ENCODE measurements at places on chromosomes 6 and 20.

- peak; percentile 93 for DNase-seq
Measured at GRCh38 chr20:19889011-19889953, 127.9 kb upstream of the NAA20 start.

DNA sequence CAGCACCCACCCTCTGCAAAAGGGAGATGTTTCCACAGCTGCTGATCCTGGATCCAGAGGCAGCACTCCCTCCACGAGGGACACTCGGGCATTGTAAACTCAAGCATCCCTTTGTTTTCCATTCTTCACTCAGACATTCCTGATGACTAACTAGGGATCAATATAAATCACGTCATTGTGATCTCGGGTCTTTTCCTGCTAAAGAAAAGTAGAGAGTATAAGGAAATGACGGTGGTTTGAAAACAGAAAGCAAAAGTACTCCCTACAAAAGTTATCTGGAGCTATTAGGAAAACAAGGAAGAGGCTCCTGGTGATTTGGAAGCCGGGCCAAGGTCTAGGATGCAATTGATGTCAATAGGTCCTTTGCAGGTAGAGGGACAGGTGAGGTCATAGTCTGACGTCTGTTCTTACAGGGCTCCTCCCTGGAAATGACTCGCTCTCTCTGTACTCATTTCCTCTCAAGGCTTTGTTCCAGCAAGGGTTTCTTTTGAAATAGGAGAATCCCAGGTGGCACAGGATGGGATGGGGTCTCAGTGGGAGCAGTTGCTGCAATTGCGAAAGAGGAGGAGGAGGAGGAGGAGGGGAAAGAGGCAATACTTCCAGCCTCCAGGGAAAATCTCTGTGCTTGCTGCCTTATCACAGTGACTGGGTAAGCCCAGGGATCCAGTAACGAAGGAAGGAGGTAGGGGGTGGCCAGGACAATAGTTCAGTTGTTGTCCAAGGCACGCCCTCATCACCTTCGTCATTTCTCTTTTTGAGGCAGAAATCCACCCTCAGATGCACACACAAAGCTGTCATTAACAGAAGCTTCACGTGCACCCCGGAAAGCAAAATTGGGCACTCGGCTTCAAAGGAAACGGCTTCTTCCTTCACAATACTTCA, 222.8 kb downstream of the LY86 start:
- DNase-seq: no peak

- DNase-seq: peak; percentile 40
Measured at GRCh38 chr6:80457439-80457933, 351.0 kb downstream of the BCKDHB start.

- no peak for DNase-seq
Measured at GRCh38 chr6:157430834-157431233, 49.8 kb downstream of the ZDHHC14 start.

- no peak for DNase-seq
Measured at GRCh38 chr6:143675946-143676345, 1.8 kb upstream of the PHACTR2 start.

- no peak for DNase-seq
Measured at GRCh38 chr6:132659082-132659481, at the start of gene TAAR1. TSS of gene TAAR1 (minus strand) at chr6:132659182. CDS start at chr6:132646003, 13,179 bp downstream.

- no peak for DNase-seq
Measured at GRCh38 chr6:4973982-4974745, 29.7 kb downstream of the RPP40 start.

- no peak for DNase-seq
Measured at GRCh38 chr6:105797286-105797979, 288.7 kb upstream of the PRDM1 start.

DNA sequence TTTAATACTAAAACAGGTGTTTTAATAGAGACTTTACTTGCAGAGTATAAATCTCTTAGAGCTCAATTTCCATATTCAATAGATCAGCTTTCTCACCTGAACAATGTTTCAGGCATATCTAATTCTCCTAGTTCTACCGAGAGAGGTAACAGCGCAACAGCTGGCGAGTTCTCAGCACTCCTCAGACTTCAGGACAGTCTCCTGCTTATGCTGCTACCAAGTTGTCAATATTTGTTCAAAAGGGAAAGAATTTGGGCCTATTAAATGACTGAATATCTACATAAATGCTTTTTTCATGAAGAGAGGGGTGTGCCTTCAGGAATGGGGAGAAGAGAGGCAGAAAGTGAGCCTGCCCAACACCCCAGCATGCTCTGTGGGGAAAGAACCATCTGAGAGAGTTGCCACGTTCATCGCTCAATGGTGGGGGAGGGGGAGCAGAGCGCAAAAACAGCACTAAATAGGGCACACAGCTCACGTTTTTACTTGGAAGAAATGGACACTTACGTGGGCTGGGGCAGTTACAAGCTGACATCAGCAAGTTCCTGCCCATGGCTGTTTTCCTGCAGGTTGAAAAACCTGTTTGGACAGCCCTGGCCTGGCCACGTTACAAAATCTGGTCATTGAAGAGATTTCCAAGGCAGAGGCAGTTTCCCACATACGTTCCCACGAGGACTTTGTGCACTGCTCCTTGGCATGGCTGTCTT, 38.0 kb downstream of the EZR start:
- no peak for DNase-seq

DNA sequence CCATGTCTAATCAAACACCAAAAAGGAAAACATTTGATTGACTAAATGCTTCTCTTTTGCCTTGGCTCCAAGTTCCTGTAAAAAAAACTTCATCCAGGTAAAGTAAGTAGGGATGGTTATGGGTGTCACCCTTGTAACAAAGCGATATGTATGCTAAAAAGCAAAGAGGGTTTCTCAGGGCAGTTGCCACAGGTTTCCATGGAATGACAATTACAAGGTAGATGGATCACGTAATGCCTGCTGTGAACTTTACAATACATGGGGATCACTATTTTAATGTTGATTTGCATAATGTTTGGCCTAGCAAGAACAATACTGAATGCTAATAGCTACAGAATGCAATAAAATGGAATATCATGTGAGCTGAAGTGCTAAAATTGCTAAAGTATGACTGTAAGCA, 2.9 kb upstream of the BMP2 start:
- no peak for DNase-seq

DNA sequence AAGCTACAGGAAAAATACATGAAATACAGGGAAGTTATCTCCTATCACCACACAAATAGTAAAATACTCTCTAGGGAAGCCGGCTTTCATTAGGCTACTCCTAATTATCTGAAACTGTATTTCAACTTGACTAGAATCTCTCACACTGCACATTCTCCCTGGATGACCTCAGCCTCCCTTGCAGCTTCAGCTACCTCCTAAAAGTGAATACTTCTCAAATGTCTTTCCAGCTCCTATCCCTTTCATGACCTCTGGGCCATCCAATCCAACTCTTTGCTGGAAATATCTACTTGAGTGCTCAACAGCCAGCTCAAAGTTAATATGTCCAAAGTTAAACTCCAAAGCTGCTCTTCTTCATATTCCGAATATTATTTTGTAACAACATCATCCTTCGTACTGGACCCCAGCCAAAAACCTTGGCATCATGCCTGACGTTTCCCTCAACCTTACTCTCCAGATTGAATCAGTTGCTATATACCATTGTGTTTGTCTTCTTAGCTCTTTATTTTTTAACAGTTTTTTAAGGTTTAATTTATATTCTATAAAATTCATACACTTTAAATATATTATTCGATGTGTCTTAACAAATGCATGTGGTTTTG, 29.4 kb upstream of the KIF6 start:
- no peak for DNase-seq

GRCh38 chr6:21149470-21149869, 444.1 kb upstream of the SOX4 start:
- no peak for DNase-seq

DNA sequence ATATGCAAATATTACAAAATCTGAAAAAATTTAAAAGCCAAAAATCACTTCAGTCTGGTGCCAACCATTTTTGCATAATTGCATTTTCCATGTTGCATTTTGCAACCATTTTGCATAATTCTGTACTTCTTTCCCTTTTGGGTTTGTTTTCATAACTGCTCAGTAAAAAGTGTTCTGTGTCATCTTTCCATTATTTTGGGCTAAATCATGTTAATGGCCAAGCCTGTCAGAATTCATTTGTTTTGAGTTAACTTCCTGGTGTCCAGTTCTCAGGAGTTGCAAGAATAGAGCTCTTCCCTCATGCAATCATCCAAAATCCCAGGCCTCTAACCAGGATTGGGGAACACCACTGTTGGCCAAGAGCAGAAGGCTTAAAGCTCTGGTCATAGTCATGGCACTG, 133.6 kb downstream of the MTHFD1L start:
- no peak for DNase-seq
